T-cell (primary cell): ENCODE measurements at places on chromosomes 1 and 21.

- DNase-seq: no peak
These were observed 165.9 kb downstream of the ADGRL4 start for GRCh38 chr1:78840453-78841271.

DNA sequence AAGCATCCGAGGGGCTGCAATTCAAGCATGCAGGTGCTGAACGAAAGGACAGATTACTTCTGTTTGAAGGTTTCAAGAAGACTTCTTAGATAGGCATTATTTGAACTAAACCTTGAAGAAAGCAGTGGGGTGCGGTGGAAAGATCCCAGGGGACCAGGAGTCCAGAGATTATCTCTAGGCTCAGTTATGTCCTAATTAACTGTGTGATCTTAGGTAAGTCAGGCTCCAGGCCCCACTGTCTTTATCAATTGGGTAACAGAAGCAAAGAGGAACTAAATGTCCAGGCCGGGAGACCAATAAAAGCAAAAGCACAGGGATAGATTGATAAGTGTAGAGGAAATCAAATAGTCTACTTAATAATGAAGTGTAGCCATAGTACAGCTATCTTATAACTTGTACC, 72.9 kb upstream of the CDC42BPA start:
- no peak for DNase-seq

DNA sequence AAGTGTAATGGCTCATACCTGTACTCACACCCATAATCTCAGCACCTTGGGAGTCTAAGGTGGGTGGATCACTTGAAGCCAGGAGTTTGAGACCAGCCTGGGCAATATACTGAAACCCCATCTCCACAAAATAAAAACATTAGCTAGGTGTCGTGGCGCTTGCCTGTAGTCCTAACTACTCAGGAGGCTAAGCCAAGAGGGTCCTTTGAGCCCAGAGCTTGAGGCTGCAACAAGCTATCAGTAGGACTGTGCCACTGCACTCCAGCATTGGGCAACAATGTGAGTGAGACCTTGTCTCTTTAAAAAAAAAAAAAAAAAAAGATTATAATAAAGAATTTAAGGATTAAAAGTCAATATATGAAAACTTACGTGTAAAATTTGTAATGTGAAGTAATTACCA, 11.7 kb downstream of the BPNT1 start:
- no peak for DNase-seq

- DNase-seq: no peak
These were observed 24.5 kb downstream of the OSCP1 start for GRCh38 chr1:36425791-36426190.

- DNase-seq: no peak
These were observed 13.6 kb downstream of the ACTL8 start for GRCh38 chr1:17768651-17769241.

DNA sequence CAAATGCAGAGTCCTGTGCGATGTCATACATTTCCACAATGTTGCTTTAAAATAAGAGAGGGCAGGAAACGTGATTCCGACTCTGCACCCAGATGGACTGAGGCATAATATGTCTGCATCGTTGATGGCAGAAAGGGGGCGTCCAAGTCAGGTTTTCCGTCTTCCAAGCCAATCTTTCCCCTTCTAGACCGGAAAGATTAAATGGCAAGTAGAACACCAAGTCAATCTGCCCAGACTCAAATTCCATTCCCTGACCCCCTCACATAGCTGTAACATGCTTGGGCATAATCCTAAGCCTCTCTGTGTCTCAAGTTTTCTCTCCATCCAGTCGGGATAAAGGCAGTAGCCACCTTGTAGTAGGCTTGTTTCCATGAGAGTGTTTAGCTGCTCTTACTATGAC, 14.4 kb downstream of the PCP4 start:
- no peak for DNase-seq

DNA sequence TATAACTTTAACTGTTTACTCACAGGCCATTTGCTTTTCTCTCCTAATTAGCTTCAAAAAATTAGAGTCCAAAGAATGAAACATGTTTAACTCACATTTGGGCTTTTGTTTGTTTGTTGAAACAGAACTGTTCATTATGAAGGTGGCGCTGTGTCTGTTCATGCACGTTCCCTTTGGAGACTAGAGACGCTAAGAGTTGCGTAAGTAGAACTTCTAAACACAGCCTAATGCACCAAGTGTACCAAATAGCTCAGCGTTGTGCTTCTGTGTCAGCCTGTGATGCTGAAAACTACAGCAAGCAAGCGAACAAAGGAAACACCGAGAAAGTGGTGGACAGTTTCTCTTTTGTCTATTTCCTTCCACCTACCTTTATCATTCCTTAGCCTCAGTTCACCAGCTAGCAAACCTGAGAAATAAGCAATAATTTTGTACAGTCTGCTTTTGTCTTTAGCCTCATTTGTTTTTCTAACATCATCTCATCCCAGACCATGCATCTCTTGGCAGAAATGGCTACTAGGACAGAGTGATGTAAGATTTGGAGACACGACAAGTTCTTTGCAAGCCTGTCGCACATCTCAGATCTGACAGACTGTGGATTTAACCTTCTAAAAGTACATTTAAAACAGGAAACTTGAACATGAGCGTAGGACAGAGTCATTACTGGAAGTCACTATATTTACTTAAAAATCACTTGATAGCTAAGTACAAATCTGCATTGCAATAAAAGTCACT, 375.1 kb downstream of the RYR2 start:
- no peak for DNase-seq

GRCh38 chr1:232487236-232487635, 142.7 kb downstream of the SIPA1L2 start:
- no peak for DNase-seq

DNA sequence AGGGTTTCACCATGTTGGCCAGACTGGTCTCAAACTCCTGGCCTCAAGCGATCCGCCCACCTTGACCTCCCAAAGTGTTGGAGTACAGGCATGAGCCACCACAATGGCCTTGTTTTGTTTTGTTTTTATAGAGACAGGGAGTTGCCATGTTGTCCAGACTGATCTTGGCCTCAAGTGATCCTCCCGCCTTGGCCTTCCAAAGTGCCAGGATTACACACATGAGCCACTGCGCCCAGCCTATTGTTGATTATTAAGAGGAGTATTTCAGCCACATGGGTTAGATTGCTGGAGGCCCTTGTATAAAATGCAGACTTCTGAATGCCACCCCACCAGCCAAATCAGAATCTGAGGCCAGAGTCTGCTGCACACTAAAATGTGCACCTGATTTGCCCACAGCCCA, 57.2 kb upstream of the ANGPTL1 start:
- DNase-seq: no peak

- no peak for DNase-seq
These were observed 11.9 kb upstream of the VHLL start for GRCh38 chr1:156310962-156311361.

GRCh38 chr1:55611123-55611522, 396.0 kb upstream of the USP24 start:
- DNase-seq: no peak

- DNase-seq: no peak
These were observed 24.3 kb upstream of the RNF220 start for GRCh38 chr1:44380666-44381177.

- DNase-seq: no peak
These were observed 123.3 kb downstream of the GRIK3 start for GRCh38 chr1:36910886-36911540.

DNA sequence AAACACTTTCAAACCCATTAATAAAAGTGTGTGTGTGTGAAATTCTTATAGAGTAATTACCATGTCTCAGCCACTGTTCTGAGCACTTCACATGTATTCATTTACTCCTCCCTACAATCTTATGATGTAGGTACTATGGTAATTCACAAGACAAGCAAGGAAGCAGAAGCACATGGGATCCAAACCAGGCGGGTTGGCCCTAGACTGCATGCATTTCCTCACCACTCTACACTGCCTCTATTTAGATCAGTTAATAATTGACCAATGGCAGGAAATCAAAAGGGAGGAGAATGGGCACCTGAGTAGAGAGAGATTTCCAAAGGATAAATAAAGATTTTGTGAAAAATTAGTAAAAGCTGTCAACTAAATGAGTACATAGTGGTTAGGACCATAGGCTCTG, 15.7 kb downstream of the MAP3K21 start:
- DNase-seq: no peak

DNA sequence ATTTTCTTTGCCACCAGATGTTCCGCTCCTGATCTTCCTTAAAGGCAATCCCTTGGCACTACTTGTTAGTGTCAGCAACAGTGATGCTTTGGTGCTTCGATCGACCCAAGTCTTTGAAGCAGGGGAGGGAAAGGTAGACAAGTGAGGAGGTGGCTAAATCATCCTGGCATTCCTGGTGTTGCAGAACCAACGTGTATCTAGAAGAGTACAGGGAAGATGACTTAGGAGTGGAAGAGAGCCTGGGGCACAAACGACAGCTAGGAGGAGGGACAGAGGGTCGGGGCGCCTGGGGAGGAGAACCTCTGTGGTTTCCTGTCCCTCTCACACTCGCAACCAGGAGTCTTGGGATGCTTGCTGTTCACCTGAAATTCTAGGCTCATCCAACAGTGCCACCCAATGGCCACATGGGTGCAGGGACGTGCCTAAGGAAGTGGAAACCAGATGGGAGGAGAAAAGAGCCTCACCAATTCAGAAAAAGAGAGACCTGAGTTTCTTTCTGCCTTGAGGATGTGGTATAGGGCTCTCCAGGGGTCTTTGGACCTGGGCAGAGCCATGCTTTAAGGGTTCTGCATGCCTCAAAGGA, 9.5 kb upstream of the KCNA2 start:
- no peak for DNase-seq

GRCh38 chr1:83500987-83501591, 497.8 kb downstream of the TTLL7 start:
- no peak for DNase-seq

DNA sequence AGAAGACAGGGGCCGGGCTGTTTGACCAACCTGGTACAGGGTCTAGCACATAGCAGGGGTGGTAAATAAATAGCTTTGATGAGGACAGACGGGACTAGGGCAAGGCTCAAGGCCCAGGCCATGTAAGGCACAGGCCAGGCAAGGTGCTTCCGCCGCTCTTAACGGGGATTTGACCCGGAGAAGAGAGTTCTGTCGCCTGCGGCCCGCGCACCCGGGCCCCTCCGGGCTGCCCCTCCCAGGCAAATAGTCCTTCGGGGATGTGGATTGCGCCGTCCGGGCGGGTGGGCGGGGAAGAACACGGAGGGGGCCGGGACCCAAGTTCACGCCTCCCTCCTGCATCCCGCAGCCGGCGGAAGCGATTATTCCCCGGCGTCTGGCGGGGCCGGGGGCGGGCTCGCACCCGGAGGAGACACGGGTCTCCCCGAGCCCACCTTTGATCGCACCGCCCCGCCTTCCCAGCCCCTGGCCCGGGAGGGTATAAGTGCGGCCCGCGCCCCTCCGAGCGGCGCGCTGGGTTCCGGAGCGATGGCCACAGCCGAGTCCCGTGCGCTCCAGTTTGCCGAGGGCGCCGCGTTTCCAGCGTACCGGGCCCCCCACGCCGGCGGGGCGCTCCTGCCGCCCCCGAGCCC, at the start of gene MIXL1:
Gene MIXL1, plus strand, starts transcription at position 508 of the 629 bp plus-strand sequence. Its CDS starts 18 bp downstream, at position 526.
- no peak for DNase-seq
